ENCODE measurements at places on chromosomes 12 and 14.

DNA sequence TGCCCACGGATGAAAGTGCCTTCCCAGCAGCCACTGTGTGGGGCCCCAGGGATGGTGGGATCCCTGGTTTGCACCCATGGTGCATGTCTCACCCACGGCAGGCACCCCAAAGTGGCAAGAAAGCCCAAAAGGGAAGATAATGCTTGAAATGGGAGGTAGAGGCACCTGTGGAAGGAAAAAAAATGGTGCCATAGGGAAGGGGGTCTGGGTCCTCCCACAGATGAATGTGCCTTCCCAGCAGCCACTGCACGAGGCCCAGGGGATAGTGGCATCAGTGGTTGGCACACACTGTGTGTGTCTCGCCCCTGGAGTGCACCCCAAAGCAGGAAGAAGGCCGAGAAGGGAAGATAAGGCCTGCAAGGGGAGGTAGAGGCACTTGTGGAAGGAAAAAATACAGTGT, 264.2 kb downstream of the ALG10 start:
- no peak for DNase-seq

DNA sequence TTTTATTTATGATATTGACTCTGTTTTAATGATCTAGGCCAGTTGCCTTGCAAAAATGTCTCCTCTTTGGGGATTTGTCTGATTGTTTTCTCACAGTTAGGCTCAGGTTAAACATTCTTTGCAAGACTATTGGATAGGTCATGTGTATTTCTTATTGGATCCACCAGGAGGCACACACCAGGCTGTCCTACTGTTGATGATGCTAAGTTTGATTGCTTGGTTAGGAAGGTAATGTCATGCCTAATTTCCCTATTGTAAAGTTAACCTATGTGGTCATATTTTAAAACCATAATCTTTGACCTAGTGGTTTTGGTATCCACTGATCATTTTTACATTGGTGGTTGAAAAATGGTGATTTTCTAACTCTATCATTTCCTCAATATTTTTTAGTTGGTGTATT, 137.1 kb downstream of the BRMS1L start:
- DNase-seq: no peak

GRCh38 chr12:72982356-72982755, 710.2 kb downstream of the TRHDE start:
- no peak for DNase-seq

DNA sequence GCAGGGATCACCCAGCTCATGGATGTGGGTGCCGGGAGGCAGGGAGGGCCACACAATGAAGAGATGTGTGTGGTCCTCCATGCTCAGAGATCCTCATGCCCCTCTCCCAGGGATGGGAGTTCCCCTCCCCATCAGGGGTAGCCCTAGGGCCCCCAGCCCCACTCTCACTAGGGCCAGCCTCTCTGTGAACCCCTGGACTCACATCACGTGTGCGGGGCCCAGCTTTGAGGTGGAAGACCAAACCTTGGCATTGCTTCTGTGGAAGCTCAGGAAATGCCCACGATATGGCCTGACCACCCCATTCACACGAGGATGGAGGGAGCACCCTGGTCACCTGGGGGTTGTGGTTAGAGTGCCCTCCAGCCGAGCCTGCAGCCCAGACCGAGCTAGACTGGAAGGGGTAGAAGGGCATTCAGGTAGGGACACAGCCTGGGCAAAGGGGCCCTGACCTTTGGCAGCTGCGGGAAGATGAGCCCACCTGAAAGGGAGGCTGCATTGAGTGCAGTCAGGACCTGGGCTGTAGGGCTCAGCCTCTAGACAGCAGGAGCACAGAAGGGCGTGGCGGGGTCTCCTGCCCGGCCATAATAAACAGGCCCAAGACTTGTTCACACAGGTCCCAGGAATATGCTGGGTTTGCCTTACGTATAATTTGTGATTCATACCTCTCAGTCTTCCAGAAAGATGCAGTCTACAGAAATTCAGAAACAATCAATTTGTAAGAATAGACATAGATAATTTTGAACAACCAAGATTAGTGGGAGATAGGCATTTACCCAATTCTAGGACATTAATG, 34.8 kb upstream of the RCOR1 start:
- DNase-seq: no peak

GRCh38 chr12:51349026-51349425, 2.5 kb upstream of the CELA1 start:
- DNase-seq: no peak

- no peak for DNase-seq
These were observed 5.2 kb upstream of the HSP90B1 start for GRCh38 chr12:103924761-103925641.

GRCh38 chr14:35825968-35826217, 245 bp upstream of the BRMS1L start:
- DNase-seq: no peak

GRCh38 chr14:98954349-98955000, 317.5 kb downstream of the BCL11B start:
- no peak for DNase-seq

GRCh38 chr12:116890330-116890729, 9.1 kb upstream of the HRK start:
- no peak for DNase-seq

DNA sequence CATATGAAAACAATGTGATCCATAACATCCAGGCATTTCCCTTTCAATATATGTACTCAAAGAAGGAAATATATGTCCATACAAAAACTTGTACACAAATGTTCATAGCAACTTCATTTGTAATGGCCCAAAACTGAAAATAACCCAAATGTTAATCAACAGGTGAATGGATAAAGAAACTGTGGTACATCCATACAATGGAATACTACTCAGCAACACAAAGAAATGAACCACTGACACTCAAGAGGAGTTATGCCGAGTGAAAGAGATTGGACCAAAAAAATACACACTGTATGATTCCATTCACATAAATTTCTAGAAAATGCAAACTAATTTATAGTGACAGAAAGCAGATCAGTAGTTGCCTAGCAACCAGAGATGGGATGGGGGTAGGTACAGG, 30.3 kb upstream of the GXYLT1 start:
- DNase-seq: no peak

GRCh38 chr12:22201101-22201500, 133.4 kb downstream of the ST8SIA1 start:
- no peak for DNase-seq

DNA sequence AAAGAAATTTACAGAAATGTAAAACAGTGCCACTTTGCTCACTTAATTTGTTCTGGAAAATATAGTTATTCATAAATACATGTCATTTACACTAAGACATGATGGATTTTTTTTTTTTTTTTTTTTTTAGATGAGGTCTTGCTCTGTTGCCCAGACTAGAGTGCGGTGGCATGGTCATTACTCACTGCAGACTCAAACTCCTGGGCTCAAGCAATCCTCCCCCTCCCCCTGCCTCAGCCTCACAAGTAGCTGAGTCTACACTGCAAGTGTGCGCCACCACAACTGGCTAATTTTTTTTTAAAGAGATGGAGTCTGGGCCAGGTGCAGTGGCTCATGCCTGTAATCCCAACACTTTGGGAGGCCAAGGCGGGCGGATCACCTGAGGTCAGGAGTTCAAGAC, 101.2 kb downstream of the PPP2R5C start:
- no peak for DNase-seq

GRCh38 chr14:76919431-76920330, 93.5 kb downstream of the LRRC74A start:
- DNase-seq: no peak

- DNase-seq: peak; percentile 64
These were observed 110.4 kb downstream of the ZFP36L1 start for GRCh38 chr14:68682166-68683103.

- DNase-seq: no peak
These were observed 181.0 kb upstream of the BMP4 start for GRCh38 chr14:54137614-54137961.

DNA sequence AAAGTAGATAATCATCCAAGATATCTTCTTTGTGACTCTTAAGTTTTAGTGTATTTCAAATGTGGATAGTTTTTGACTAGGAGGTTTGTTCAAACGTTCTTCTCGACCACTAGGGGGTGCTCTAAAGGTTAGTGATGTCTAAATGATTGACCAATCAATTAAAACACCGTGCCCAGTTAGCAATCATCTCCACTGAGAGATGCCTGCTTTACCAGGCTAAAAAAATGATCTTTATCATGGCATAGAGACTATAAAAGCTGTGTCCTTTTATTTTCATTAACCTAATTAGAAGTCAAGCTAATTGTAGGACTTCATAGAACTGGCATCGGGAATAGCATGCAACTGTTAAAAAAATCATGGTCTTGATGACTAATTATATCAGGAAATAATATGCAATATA, 153.9 kb downstream of the PRKCH start:
- no peak for DNase-seq

GRCh38 chr12:42982828-42983227, 393.3 kb upstream of the PRICKLE1 start:
- DNase-seq: no peak

GRCh38 chr14:38208618-38209562, 1.2 kb downstream of the SSTR1 start:
- peak; percentile 61 for DNase-seq

GRCh38 chr14:24394275-24394674, 4.5 kb upstream of the NYNRIN start:
- DNase-seq: no peak

DNA sequence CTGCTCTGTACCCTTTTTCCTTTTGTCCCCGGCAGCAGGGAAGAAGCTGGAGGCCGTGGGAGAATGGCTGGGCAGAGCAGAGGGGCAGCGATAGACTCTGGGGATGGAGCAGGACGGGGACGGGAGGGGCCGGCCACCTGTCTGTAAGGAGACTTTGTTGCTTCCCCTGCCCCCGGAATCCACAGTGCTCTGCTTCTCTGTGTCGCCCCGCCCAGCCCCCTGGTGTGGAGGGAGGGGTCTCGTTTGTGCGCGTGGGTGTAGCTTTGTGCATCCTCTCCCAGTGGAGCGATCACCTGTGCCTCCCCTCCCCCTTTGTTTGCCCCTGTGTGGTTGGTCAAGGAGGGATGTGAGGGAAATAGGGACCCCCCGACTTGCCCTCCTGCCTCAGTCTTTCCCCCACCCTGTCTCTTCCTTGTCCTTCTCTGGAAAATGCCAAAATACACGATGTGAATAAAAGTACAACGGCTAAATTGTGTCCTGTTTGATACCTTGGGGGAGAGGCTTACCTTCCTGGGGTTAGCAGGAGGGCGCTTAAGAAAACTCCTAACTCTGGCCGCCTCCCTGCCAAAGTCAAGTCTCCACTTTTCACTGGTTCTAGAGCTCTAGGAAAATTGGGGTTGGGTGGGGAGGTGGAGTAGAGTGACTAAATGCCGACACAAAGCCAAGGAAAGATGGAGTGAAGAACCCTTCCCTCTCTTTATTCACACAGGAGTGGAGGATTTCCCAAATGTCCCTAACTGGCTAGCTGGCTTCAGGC, 990 bp upstream of the TPI1 start:
- DNase-seq: peak; percentile 76

DNA sequence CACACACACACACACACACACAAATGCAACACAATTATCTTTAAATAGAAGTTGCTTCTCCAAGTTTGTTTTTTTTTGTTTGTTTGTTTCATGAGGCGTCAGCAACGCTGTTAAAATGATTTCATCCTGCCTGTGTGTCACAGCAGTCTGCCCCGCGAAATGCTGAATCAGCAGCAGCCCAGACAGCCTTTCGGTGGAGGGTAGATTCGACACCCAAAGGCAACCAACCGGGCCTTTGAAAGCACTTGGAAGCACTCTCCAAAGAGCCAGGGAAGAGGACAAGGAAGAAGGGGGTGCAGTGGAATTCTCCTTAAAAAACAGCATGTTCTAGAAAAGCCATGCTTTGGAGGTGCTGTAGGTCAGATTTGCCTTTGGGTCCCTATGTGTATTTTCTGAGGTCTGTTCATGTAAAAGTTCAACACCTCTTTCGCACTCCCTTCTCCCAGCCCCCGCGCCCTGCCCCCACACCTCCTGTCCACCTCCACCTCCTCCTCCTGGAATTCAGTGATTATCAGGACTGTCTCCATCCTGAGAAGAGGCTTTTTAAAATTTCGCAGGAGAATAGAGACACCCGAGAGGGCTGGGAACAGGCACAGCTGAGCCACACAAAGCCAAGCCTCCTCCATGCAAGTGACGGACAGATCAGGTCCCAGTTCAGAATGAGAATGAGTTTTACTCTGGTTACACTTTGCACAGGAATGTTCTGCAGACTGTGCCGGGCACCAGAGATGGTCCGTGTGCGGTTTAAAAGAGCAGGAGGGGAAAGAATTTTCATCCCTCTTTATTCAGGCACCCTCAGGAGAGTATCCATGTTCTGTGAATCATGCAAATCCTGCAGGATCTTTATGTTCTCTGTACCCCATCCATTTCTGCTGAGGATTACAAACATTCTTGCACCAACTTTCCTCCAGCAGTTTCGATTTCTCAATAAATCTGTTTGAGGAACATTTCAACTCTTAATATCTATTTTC, 177.9 kb downstream of the ETV6 start:
- peak; percentile 62 for DNase-seq

DNA sequence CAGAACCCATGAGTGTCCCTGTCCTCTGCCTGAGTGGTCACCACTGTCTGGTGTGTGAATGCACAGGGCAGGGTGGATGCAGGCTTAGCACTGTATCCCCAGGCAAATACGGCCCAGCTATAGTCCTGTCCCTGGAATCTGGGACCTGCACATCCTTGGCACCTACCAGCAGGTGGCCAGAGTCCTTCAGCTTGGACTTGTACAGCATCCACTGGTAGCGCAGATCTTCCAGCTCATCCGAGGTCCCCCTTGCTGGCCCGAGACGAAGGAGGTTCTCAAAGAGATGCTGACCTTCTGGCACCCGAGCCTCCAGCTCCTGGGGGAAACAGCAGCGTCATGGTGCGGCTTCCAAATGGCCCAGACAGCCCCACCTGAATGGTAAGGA, 83.4 kb downstream of the SYNE3 start:
- DNase-seq: no peak

GRCh38 chr12:62268956-62269355, 8.8 kb downstream of the USP15 start:
- no peak for DNase-seq

DNA sequence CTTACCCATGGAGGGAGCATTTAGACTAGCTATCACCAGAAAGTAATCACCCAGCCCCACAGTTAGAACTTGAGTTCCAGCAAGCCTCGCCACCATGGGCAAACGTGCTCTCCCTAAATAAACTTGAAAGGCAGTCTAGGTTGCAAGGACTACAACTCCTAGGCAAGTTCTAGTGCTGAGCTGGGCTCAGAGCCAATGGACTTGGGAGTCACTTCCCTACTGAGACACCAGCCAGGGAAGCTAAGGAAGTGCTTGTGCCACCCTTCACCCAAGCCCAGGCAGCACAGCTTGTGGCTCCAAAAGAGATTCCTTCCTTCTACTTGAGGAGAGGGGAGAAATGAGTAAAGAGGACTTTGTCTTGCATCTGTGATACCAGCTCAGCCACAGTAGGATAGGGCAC, 57.9 kb downstream of the SLCO1A2 start:
- no peak for DNase-seq

DNA sequence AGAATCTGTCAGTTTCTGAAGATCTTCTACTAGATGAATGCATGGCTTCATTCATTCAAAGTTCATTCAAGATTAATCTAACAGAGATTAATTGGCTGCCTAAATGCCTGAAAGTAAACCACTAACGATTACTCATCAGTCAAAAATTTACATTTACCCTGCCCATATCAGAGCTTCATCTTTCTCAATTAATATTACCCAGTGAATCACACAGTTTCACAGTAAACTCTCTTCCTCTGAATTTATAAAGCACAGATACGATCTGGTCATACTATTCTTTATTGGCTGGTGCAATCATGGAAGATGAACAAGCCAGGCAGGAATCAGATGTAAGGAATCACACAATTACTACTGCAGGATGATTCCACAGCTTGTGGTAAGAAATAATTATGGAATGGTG, 377.7 kb downstream of the SLC16A7 start:
- no peak for DNase-seq

GRCh38 chr14:86104691-86105265, 574.8 kb downstream of the FLRT2 start:
- DNase-seq: no peak

- no peak for DNase-seq
These were observed 9.1 kb upstream of the TMCC3 start for GRCh38 chr12:94659346-94659930.
